ENCODE measurements at places on chromosomes 1 and 21.
A peak's percentile ranks its signal among the peaks of the same experiment; 100 is the strongest.

- no peak for DNase-seq
These were observed 132.7 kb upstream of the IPO9 start for GRCh38 chr1:201696217-201696761.

DNA sequence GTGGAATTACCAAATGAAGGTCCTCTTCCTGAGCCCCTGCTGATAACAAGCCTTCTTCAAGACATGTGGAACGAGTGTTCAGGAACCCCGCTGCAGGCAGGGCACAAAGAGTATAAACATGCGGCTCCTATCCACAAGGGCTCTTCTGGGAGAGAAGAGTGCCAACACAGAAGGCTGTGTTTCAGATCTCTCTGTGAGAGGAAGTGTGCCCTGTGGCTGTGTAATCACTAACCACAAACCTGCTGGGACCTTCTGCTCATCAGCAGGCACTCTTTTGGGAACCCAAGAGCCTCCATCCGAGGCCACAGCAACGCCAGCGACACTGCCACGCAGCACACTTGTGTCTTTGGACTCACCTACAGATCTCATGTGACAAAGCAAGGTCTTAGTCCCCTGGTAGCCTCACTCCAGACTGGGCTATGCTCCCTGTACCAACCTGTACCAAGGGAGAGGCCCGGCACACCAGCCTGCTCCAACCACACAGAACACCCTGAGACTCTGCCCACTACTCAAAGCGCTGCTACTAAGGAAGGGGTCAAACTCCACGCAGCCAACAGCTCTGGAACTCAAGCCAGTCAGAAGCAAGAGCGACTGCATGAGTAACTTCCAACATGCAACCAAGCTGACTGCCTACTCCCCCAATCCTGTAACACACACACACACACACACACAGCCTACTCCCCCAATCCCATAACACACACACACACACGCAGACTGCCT is 7.8 kb downstream of the PTTG1IP start:
- DNase-seq, result no peak

GRCh38 chr1:169092399-169092798 is 14.1 kb upstream of the ATP1B1 start:
- no peak for DNase-seq

GRCh38 chr1:218346391-218347204 is 1.5 kb downstream of the TGFB2 start:
- DNase-seq, result peak; percentile 43

DNA sequence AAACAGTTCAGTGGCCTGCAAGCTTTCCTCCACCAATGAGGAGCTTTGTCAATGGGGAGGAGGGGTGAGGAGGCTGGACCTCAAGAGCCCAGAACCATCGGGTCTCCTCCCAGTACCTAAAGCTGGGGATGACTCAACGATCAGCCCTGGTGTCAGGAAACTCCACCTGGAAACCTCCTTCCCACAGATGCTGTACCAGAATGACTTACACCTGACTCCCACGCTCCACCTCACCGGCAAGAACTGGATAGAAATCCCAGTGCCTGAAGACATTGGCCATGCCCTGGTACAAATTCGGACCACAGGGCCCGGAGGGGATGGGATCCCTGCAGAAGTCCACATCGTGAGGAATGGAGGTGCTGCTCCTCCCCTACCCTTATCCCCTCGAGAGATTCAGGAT is 11.4 kb downstream of the TMEM81 start:
- DNase-seq, result no peak

DNA sequence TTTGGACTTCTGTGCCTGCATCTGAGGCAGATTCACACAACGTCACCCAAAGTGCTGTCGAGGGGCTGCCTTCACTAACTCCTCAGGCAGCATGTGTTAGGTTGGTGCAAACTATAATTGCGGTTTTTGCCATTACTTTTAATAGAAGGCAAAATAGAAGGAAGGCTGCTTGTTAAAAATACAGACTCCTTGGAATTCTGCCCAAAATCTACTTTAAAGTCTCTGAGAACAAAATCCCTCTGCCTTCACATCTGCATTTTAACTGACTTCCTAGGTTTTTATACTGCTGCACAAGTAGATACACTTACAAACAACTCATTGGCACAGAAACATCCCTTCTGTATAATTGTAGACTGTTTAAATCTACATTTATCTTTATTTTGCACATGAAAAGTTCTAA is 41.3 kb upstream of the SLC19A2 start:
- no peak for DNase-seq

- DNase-seq, result no peak
These were observed 42.5 kb upstream of the CSF3R start for GRCh38 chr1:36525166-36525565.

- no peak for DNase-seq
These were observed 11.0 kb upstream of the LDLRAD2 start for GRCh38 chr1:21801100-21801499.

DNA sequence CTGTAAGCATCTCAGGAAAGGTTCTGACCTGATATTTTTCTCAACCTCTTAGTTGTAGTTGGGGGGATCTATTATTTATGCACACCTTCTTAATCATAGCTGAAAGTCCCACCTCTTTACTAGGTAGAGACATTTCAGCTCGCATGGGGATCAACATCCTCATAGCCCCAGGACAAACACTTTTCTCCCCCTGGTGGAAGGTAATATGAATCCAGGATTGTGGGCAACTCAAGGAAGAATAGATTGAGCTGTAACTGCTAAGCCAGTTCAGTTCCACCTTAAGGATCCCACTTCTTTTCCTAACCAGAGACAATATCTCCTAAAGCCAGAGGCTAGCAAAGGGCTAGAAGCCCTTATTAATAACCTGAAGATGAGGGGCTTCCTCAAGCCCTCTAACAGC is 25.4 kb upstream of the SMYD3 start:
- no peak for DNase-seq

DNA sequence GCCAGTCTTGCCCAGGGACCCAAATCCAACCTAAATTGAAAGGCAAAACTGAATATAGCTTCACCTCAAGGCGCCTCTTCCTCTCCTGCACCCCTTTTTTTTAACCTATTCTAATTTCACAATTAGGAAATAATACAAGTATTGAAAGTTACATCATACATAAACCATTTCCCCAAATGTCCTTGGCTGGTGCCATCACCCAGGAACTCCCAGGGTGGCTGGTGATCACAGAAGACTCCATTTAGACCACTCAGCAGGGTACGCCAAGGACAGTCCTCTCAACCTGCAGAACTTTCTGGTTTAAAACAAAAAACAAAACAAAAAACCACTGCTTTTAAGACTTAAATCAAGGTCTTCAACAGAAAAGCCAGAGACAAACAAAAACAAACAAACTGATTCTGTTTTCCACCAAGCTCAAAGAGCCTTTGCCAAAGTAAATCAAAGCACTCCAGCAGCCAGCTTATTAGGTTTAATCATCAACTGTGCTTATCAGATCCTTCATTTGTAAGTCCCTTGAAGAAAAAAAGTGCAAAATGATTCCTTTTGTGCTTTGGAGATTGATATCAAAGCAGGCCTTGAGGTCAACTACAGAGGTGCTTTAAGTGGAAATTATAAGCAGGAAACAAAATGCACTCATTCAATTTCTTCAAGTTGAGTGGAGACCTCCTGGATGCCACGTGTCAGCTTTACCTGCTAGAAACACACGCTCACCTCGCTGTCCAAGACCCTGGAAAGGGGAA is 113.0 kb downstream of the ETS2 start:
- DNase-seq, result no peak

DNA sequence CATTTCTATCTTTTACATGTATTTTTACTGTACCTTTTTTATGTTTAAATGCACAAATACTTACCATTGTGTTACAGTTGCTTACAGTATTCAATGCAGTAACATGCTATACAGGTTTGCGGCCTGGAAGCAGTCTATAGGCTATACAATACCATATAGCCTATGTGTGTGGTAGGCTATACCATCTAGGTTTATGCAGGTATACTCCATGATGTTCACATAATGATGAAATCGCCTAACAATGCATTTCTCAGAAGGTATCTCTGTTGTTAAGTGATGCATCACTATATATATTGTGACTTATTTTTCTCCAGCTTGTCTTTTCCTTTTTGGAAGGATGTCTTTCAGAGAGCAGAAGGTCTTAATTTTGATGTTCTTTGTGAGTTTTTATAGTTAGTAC is 103.5 kb downstream of the MAST2 start:
- no peak for DNase-seq

DNA sequence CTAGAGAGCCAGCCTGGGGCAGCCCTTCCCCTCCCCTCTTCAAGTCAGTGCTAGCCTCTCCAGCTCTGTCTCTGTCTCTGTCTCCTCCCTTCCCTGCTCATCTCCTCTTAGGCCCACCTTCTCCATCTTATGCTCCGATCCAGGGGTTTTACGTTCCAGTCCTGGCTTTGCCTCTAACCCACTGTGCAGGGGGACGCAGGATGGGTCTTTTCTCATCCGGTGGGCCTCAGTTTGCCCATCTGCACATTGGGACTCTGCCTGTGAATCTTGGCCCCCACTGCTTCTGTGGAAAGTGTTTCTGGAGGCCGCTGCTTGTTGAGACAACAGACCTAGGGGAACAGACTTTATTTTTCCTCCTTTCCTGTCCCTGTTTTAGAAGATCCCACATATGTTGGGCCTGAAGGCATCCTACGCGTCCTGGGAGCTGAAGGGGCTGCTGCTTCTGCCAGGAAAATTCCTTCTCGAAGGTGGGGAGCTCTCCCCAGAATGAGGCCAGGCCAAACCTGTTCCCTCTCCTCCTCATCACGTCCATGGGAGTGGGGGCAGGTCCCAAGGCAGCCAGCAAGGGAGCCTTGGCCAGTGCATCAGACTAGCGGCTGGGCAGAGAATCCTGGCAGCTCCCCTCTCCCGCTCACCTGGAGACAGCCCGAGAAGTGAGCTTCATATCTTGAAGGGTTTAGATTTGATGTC is 99.5 kb upstream of the CSF3R start:
- no peak for DNase-seq

GRCh38 chr1:42721926-42722325 is 18.1 kb downstream of the CLDN19 start:
- no peak for DNase-seq

- DNase-seq, result no peak
These were observed 10.7 kb downstream of the GPR157 start for GRCh38 chr1:9118186-9118585.

- DNase-seq, result no peak
These were observed 122.7 kb downstream of the RGS21 start for GRCh38 chr1:192439373-192440025.

DNA sequence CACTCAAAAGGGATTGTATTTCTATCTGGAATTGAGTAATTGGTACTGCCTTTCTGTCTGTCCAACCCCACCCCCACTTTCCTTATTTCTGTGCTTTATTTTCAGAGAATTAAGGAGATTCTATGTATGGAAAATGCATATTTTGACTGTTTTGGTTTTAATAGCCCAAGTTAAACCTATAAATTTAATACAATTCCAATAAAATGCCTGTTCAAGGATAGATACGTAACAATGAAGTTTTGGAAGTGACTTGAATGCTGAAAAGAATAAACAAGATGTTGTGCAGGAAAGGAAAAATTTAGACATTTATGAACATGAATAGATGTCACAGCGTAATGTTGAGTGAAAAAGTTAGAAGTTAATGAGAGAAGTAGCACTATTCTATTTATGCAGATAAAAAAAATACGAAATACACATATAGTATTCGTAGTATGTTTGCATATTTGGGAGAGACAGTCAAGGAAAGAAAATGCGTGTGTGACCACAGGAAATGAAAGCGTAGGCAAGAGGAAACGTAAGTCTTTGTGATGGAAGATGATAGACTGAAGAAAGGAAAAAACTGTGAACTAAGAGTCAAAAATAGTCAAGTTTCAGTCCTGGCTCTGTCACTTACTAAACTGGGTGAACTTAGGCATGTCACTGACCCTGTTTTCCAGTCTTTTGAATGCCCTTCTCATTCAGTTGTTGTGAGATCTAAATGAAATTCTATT is 62.1 kb downstream of the MEF2D start:
- DNase-seq, result no peak

DNA sequence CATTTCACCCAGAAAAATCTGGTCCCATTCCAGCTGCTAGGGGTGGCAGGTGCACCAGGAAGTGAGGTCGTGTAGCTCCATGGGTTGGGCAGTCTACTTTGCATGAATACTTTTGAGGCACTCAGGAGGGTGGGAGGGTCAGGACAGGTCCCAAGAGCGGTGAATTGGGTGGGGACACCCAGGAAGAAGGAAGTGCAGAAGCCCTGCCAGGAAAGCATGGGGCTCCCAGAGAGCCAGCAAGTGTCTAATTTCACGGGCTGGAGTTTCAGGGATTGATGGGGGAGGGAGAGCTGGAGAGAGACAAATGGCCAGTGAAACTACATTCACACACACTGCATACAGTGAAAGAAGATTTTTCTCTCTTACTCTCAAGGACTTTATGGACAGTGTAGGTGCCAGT is 137.8 kb downstream of the GALNT2 start:
- DNase-seq, result no peak

DNA sequence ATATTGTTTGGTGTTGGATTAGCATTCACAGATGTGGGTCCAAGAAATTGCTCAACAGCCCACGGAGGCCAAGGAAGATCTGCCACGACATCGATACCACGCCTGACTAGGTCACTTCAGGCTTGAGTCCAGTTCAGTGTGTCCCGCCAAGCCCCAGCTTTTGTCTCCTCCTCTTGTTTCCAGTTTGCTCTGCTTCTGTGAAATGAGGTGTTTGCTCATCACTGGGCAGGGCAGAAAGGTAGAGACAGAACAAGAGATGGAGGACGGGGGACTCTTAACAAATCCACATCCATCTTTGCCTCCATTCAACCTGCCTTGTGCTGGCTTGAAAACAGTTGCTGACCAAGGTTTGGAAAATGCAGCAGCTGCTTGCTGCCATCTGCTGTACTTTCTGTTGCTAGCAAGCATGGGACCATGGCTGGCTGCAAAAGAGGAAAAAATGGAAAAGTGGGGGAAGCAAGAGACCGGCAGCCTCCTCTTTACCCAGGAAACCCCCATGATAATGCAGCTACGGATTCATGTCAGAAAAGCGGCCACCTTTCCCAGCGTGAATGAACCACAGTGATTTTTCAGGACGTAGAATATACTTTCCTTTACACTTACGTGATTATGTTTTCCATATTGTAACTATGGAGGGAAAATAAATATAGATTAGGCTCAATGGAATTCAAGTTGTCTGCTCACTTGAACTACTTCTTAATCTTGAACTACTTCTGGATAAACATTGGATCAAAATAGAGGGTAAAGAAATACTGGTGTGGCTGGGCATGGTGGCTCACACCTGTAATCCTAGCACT is 80.2 kb upstream of the GREM2 start:
- peak; percentile 65 for DNase-seq

GRCh38 chr1:1170215-1171091 is 3.2 kb upstream of the TTLL10 start:
- peak; percentile 1 for DNase-seq

- DNase-seq, result no peak
These were observed 861.0 kb downstream of the USP25 start for GRCh38 chr21:16590641-16591292.

GRCh38 chr21:19433623-19434022 is 1030.0 kb upstream of the TMPRSS15 start:
- no peak for DNase-seq

- DNase-seq, result no peak
These were observed 11.3 kb downstream of the HJV start for GRCh38 chr1:146010126-146010738.

GRCh38 chr1:112807117-112807516 is 92.0 kb upstream of the PPM1J start:
- peak; percentile 30 for DNase-seq

Data from neural progenitor cell (in vitro differentiated cells).